ENCODE measurements at places on chromosomes 1 and 21.
A peak's percentile ranks its signal among the peaks of the same experiment; 100 is the strongest.

GRCh38 chr1:154712166-154712810 lies 104.3 kb upstream of the ADAR start:
- no peak for DNase-seq

GRCh38 chr1:184818646-184819045 lies 64.0 kb upstream of the EDEM3 start:
- no peak for DNase-seq

GRCh38 chr1:6401673-6402072 lies 8.1 kb upstream of the ACOT7 start:
- no peak for DNase-seq

DNA sequence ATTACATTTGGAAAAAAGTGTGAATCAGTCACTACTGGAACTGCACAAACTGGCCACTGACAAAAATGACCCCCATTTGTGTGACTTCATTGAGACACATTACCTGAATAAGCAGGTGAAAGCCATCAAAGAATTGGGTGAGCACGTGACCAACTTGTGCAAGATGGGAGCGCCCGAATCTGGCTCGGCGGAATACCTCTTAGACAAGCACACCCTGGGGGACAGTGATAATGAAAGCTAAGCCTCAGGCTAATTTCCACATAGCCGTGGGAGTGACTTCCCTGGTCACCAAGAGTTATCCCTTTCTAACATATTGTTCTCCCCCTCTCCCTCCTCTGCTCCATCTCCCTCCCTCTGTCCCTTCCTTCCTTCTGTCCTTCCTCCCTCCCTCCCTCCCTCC lies 47.7 kb upstream of the RHOU start:
- DNase-seq = no peak

GRCh38 chr1:155889566-155889965 lies 21.6 kb downstream of the RIT1 start:
- DNase-seq = no peak

- DNase-seq = peak; percentile 79
Measured at GRCh38 chr1:174222166-174222949, 63.0 kb downstream of the RABGAP1L start.

Data from M059J (cell line).